Stimulated activated CD8-positive, alpha-beta memory T cell treated with anti-CD3 and anti-CD28 coated beads, Interleukin-4, amount 100 ng/mL, for 1 hour (primary cell): ENCODE measurements at places on chromosomes 7 and 10.
A peak's percentile ranks its signal among the peaks of the same experiment; 100 is the strongest.

DNA sequence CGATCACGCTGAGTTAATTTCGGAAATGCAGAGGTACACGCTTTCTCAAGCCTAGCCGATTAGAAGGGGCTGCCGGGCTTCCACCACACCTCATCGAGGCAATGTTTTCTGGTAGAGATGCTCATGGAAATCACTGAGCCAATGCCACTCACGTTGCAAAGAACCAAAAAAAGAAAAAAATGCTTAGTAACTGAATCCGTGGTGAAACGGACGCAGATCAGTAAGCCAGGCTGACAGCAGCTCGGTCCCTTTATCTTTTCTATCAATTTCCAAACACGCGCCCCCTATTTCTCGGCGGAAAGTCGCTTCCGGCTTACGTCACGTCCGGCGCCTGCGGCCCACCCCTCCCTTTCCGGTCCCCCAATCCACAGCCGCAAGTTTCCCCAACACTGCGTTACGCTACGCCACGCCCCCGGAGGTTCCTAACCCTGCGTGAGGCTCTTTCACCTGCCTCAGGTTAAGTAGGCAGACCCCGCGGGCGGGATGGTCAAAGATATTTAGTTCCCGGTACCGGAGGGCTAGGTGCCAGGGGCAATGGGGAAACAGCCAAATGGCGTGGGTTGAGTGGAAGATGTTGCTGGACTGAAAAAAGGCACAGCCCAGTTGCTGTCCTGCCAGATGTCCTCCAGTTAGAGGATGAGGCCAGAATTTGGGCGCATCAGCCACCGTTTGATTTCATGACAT, at the start of gene NSUN6:
Gene NSUN6, minus strand, starts transcription at position 264 of the 684 bp plus-strand sequence. CDS start 384 bp downstream, outside the sequence.
- peak; percentile 90 for DNase-seq

DNA sequence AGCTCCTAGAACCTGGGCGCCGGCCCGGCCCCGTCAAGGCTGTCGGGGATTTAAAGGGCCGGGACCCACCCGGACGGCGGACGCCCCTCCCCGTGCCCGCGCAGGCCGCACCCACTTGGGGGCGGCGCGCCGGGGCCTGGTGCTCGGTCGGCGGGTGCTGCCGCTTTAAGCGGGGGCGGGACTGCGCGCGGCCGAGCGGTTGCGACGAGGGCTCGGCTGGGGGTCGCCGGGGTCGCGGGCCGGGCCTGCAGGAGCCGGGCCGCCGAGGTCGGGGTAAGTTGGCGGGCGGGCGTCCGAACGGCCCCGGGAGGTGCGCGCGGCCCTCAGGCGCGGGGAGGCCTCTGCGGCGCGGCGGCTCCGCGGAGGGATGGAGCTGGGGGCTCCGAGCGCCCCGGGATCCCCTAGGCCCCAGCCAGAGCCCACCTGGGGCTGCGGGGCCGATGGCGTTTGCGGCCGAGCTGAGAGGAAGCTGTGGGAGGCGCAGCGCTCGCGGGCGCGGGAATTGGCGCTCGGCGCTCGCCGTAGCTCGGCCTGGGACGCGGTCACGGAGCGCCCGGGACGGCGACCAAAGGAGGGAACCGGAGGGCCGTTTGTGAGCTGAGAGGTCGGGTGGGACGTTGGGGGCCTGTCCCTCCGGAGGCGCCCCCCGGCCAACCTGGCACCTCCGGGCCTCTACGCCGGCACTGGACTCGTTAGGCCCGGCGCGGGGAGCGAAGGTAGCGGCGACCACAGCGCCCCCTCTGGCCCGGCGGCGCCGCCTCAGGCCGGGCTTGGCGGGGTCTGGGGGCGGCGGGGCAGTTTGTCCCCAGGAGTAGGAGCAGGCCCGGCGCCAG, at the start of gene TRRAP:
Gene TRRAP, plus strand, starts transcription at position 168 of the 833 bp plus-strand sequence. CDS start 2,619 bp downstream, outside the sequence.
- DNase-seq: peak; percentile 53

DNA sequence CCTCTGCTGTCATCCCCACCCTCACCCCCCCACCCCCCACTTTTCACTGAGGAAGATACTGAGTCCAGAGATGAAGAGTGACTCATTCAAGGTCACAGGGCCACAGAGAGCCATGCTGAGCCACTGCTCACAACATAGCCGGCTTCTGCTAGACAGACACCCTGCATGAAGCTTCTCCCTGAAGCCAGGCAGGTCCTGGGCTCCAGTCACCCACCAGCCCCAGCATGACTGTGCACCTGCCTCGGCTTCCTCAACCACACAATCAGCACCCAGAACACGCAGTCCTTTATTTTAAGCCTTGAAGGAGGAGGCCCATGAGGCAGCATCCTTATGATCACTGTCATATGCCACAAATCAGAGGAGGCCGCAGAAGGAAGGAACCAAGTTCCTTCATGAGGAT, 19.2 kb upstream of the PRKAG2 start:
- DNase-seq: no peak

DNA sequence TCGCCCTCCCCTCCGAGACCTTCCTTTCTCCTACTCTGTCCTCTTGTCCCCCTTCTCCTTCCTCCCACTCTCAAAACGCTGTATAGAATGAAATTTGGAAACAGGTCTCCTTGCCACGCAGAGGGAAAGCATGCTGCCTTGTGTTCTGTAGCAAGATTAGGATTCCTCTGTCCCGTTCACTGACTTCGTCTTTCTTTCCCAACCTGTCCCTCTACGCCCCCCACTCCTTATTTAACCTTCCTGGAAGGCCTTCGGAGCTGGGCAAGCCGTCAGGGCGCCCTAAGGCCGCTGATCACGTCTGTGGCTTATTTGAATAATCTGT, 1.3 kb downstream of the HOXA9 start:
- DNase-seq: no peak

- DNase-seq: no peak
Observed at GRCh38 chr10:92126100-92126650, 164.7 kb downstream of the CPEB3 start.
